Bone marrow (tissue), 2 donors: ENCODE measurements at places on chromosomes 7 and 10.

- no peak for DNase-seq
Measured at GRCh38 chr10:118827053-118827452, 72.3 kb upstream of the CACUL1 start.

- DNase-seq = no peak
Measured at GRCh38 chr10:14545827-14546226, 215.1 kb upstream of the FRMD4A start.

DNA sequence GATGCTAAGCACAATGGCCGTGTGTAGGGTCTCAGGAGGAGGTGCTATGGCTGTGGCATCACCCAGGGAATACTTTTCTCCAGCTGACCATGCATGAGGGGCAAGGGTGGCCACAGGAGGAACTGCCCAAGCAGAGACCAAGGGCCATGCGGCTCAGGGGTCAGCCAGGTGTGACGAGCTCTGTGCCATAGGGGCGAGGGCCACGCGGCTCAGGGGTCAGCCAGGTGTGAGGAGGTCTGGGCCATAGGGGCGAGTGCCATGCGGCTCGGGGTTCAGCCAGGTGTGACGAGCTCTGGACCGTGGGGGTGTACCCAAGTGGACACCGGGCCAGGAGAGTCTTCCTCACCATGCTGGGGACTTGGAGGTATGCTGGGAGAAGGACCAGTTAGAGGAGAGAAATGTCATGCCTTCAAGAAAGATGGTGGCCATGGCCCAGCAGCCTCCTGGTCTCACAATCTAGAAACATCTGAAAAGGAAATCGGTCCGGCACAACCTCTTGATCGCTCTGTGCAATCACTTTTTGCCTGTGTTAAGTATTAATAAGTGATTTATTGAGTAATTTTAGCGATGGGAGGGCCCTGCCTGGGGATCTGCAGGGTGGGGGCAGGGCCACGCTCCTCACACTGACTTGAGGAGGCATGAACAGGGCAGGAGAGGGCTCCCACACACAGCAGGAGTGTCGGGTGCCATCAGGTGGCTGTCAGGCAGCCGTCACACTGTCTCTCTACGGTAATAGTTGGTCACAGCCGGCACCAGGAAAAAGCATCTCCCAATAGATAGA, 265.0 kb downstream of the ADARB2 start:
- no peak for DNase-seq

GRCh38 chr7:66869660-66870450, 51.2 kb upstream of the TMEM248 start:
- DNase-seq = no peak

DNA sequence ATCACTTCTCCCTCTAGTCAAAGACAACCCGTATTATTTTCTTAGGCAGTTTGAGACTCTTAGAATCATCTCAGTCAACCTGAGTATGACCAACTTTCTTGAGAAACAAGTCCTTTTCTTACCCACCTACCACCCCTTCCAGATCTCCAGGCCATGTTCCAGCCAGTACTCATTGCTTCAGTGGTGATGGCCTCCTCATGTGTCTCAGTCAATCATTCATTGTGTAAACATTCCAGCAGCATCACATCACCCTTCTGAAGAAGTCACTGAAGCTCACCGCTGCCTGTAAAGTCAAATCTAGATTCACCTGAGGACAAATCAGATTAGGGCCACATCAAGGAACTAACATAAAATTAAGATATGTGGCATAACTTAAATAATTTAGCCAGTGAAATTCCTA, 467.2 kb upstream of the NRP1 start:
- no peak for DNase-seq

DNA sequence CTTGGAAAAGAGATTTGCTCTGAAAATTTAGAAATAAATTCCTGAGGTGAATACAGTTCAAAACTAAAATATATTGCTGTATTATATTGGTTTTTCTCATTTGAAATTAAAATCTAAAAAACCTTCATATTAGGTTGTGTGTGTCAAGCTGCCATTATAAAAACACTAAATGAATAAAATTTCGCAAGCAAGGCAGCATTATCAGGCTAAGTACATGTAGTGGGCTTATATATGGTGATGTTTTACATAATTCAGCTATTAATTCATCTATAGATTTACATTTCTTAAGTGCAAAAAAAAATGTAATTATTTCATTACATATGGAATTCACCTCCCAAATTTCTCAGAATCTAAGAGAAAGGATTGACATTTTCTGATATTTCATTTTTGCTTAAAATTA, 5.3 kb downstream of the MEOX2 start:
- no peak for DNase-seq

- DNase-seq = no peak
Measured at GRCh38 chr10:51485668-51486067, 213.7 kb downstream of the CSTF2T start.

GRCh38 chr10:102422545-102423129, 2.0 kb downstream of the FBXL15 start:
- DNase-seq = no peak

- DNase-seq = no peak
Measured at GRCh38 chr10:60896033-60896432, 48.0 kb downstream of the RHOBTB1 start.

DNA sequence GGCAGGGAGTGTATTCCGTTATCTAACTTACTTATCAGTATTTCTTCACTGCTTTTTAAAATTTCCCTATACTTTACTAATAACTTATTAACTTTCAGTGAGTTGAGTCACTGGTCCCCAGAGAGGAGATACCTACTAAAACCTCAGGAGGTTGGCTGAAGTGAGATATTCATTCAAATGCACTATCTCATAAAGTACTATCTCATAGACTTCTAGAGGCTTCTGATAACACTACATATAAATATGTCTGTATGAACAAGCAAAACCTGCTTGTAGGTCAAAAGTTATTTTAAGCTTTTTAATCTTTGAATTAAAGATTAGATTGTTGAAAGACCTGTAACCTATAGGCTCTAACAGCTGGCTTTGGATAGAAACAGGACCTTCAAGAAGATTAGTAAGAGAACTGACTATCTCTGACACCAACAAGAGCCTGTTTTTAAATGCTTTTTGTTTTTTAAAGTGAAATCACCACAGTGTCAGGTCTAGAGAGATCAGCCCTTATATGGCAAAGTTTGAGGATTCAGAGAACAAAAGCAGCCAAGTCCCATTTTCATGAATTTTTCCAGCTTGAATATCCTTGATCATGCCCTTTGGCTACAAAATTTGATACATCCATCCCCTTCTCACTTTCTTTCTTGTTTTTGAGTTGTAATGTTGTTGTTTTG, 242.2 kb downstream of the ARL4A start:
- DNase-seq = no peak

DNA sequence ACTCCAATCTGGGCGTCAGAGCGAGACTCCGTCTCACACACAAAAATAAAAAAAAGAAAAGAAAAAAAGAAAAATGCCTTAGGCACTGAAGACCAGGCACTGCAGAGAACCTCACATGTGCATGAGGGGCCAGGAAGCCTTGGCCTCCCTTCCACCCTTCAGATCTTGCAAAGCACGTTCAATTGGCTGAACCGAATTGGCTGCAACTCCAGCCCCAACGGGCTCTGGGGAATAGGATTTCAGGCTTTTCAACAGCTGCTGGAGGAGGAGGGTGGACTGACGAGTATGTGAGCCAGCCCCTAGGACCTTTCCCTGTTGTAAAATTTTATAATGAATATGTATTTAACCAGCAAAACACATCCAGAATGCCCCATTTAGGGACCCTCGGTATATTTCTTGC, 16.7 kb downstream of the TMEM120A start:
- no peak for DNase-seq

DNA sequence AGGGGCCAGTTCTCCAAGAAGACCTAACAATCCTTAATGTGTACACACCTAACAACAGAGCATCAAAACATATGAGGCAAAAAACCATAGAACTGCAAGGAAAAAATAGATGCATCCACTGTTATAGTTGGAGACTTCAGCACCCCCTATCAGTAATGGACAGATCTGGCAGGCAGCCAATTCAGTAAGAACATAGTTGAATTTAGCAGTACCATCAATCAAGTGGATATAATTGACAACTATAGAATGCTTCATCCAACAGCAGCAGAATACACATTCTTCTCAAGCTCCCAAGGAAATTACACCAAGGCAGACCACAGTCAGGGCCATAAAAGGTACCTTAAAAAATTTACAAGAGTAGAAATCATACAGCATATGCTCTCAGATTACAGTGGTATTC, 42.2 kb downstream of the POLL start:
- DNase-seq = no peak

DNA sequence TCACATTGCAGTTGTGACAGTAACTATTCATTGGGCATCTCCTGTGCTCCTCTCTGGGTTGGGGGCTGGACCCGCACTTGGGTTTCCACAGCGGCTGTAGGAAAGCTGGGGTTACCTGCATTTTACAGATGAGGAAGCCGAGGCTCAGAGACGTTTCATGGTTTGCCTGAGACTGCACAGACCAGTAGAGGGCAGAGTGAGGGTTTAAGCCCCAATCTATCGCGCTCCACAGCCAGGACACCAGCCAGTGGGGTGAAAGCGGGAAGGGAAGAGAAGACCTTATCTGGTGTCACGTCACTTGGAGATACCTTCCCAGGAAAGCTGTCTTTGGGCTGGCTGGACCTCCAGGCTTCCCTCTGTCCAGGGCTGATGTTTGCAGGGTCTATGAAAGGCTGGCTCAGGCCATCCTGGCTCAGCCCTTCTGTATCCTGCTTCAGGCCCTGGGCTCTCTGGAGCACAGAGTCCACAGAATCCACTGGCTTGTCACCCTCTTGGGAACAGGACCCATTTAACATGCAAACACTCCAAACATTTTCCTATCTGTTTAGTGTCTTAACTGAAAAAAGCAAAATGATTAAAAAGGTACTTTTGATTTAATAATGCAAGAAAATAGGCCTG, 167.7 kb downstream of the EMX2 start:
- no peak for DNase-seq

GRCh38 chr10:4822208-4822607, 3.8 kb upstream of the AKR1E2 start:
- no peak for DNase-seq

- no peak for DNase-seq
Measured at GRCh38 chr10:8146650-8147049, 92.2 kb downstream of the GATA3 start.

GRCh38 chr7:13414181-13414580, 575.3 kb downstream of the ETV1 start:
- DNase-seq = no peak

GRCh38 chr10:5894873-5895272, 4.8 kb downstream of the FBH1 start:
- DNase-seq = no peak

DNA sequence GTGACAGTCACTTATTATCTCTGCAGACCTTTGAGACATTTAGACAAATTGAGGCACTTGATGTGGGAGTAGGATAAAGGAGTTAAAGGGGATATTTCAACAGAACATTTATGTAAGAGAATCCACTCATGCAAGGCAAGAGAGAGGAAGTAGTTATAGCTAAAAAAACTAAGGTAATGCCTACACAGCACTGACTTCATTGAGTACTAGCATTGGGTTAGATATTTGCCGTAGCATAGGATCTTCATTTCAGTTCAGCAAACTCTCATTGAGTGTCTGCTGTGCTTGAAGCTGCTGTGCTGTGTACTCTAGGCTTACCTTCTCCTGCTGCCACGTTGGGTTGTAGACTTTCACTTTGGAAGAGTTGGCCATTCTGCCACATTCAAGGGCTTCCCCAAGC, 10.5 kb upstream of the ENTPD1 start:
- DNase-seq = no peak

GRCh38 chr10:81303656-81304055, 571.3 kb upstream of the NRG3 start:
- no peak for DNase-seq

- DNase-seq = peak; percentile 76
Measured at GRCh38 chr10:12348870-12349628, at the start of gene CAMK1D. Gene CAMK1D, plus strand, starts transcription at chr10:12349547.

DNA sequence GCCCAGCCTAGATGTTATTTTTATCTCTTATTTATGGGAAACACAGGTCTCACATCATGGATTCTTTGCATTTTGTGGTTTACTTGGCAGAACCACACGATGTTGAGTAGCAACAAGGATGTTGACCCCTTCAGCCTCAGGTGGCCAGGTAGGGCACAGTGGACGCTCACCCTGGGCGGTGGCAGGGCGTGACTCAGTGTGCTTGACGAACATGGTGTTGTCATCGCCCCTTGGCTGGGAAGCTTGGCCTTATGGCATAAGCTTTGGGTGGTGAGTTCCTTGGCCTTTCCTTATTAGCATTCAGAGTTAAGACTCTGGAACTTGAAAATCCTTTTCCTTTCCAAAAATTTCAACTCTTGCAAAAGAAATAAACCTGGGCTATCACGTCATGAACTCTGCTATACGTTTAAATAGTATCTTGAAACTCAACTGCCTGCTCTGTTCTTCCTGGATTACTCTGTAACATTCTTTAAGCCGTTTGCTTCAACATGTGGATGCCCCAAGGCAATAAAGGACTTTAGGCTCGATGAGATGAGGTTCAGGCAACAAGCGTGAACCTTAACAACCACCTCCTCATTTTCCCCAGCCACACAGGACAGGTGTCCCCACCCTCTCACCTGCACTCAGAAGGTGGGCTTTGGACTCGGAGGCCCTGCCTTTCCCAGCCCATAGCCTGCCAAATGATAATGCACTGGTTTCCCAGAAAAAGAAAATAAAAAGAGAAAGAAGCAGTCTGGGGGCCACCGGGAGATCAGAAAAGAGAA, 22.5 kb upstream of the ECHDC3 start:
- DNase-seq = no peak

GRCh38 chr10:11373717-11374171, 237.7 kb downstream of the USP6NL start:
- no peak for DNase-seq

- DNase-seq = no peak
Measured at GRCh38 chr7:128281605-128282380, 40.7 kb downstream of the LEP start.
